ENCODE measurements at places on chromosomes 2 and 18. TPM values are rescaled to one million over a fixed set of nuclear protein-coding genes. Genes with fewer than 3 reads are reported as not detected.

DNA sequence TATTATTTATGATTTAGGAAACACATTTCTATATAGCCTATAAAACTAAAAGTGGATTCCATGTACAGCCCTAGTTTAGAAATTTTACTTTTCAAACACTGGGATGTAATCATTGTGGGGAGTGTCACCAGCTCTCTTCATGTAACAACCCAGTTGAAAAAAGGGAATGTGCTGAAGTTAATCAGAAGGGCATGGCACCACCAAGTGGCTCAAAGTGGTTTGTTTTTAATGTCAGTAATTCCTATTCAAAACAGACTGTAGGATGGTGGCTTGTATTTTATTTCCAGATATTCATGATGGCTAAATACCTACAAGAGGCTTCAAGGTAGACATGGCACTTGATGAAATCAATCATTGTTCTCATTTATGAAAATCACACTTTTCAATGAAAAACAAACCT lies 58.1 kb upstream of the TMEM182 start:
- DNase-seq, result no peak
- no peak overlapping the region for H3K27ac ChIP-seq
- no peak overlapping the region for H3K4me3 ChIP-seq
- no peaks in the 10 kb centered on the region for H3K4me1 ChIP-seq
- no peaks in the 10 kb centered on the region for H3K36me3 ChIP-seq

The DAPL1 gene
- total RNA-seq, result not detected

DNA sequence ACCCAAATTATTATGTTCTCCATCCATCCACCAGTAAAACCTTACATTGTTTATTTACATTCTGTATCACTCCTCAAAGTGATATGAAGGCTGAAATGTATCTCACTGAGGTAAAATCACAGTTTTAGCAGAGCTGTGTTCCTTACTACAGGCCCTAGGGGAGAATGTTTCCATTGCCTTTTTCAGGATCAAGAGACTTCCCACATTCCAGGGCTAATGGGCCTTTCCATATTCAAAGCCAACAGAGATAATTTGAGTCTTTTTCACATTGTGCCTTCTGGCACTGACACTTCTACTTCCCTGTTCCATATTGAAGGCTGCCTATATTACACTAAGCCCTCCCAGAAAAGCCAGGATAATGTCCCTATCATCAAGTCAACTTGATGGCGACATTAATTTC lies 20.0 kb downstream of the NETO1 start:
- H3K27ac ChIP-seq, result no peak overlapping the region
- no peaks in the 10 kb centered on the region for H3K4me1 ChIP-seq
- H3K36me3 ChIP-seq, result no peaks in the 10 kb centered on the region
- DNase-seq, result no peak
- H3K4me3 ChIP-seq, result no peak overlapping the region

The ANKRD62 gene
- total RNA-seq, result not detected

DNA sequence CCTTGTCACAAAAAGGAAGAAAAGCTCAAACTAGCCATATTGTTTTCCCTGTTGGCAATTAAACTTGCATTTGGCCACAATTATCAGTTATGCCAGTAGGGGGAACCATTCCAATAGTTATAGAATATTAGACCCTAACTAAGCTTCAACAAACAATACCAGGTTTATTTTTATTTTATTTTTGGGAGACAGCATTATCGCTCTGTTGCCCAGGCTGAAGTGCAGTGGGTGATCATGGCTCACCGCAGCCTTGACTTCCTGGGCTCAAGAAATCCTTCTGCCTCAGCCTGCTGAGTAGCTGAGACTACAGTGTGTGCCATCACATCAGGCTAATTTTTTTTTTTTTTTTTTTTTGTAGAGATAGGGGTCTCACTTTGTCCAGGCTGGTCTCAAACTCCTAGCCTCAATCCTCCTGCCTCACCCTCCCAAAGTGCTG lies 102.1 kb downstream of the ATAD2B start:
- H3K4me3 ChIP-seq, result no peak overlapping the region
- no peaks in the 10 kb centered on the region for H3K27me3 ChIP-seq
- DNase-seq, result no peak
- no peaks in the 10 kb centered on the region for H3K36me3 ChIP-seq
- H3K4me1 ChIP-seq, result no peaks in the 10 kb centered on the region
- H3K27ac ChIP-seq, result no peak overlapping the region

GRCh38 chr18:13551841-13552733 lies 174.3 kb downstream of the FAM210A start:
- H3K36me3 ChIP-seq, result no peaks in the 10 kb centered on the region
- no peak overlapping the region for H3K27ac ChIP-seq
- no peaks in the 10 kb centered on the region for H3K27me3 ChIP-seq
- peaks cover 25% of the 10 kb centered on the region for H3K4me1 ChIP-seq

DNA sequence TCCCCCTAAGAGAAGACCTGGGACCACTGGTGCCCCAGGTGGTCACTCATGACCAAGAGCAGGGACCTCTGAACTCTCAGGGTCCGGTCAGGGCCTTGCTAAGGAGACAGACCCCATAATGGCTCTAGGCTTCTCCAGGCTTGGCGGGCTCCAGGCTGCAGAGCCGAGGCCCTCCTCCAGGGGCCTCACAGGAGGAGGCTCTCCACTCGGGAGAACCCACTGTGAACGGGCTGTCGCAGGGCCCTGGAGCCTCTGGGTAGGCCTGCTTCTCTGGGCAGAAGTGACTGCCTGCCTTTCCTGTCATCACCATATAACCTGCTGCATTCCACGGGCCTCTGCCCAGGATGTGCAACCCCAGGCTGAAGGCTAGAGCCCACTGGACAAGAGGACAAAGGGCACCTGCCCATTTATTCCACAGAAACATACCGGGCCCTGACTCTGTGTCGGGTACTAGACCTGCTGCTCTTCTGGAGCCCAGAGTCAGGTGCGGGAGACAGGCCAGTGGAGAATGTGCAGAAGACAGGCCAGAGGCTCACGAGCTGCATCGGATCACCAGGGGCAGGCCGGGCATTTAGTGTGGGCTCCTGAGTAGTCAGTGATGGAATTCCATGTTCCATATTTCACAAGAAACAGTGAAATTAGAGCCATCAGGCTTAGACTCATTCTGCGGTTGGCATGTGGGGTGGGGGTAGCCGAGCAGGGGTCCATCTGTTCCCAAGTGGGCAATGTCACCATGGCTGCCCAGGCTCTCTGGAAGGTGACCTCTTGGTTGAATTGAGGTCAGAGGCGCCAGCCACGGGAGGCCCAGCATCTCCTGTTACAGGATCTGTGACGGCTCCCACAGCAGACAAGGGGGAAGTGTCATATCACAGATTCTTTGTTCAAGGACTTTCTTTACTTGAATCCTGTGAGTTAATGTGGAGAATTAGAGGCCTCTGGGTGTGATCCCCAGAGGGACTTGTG lies 220.8 kb downstream of the SH3RF3 start:
- H3K4me1 ChIP-seq, result peaks cover 37% of the 10 kb centered on the region
- no peaks in the 10 kb centered on the region for H3K27me3 ChIP-seq
- H3K36me3 ChIP-seq, result no peaks in the 10 kb centered on the region
- DNase-seq, result no peak
